ENCODE measurements at places on chromosomes 4 and X. TPM values are rescaled to one million over a fixed set of nuclear protein-coding genes. Genes with fewer than 3 reads are reported as not detected.

The MORF4L2 gene
- 425 TPM for total RNA-seq

The EFNB1 gene
- total RNA-seq, result 27.7 TPM

The FHIP1A gene
- total RNA-seq, result 2.0 TPM

The KIAA1210 gene
- under 0.01 TPM for total RNA-seq

The PIM2 gene
- total RNA-seq, result 14.3 TPM

The LEF1 gene
- 6.1 TPM for total RNA-seq

The RADX gene
- 9.4 TPM for total RNA-seq

The CLCN4 gene
- total RNA-seq, result 84.8 TPM

The CORIN gene
- total RNA-seq, result 0.82 TPM

The AGA gene
- 8.2 TPM for total RNA-seq

The SPANXA1 gene
- total RNA-seq, result not detected

The SHISA3 gene
- total RNA-seq, result under 0.01 TPM

The PSAPL1 gene
- total RNA-seq, result not detected

The CFAP99 gene
- total RNA-seq, result not detected

The NAA11 gene
- not detected for total RNA-seq

The GLRA2 gene
- total RNA-seq, result 113 TPM

All from frontal cortex (tissue), 4 donors.